ENCODE measurements at places on chromosomes 2 and 18.

DNA sequence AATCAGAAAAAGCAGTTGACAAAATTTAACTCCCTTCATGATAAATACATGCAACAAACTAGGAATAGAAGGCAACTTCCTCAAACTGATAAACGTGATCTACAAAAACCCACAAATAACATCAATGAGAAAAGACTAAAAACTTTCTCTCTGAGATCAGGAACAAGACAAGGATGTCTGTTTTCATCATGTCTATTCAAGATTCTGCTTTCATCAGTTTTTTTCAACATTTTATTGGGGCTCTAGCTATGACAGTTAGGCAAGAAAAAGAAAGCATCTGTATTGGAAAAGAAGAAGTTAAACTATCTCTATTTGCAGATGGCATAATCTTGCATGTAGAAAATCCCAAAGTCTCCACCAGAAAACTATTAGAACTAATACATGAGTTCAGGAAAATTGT is 12.3 kb upstream of the CHST10 start:
- DNase-seq: no peak

DNA sequence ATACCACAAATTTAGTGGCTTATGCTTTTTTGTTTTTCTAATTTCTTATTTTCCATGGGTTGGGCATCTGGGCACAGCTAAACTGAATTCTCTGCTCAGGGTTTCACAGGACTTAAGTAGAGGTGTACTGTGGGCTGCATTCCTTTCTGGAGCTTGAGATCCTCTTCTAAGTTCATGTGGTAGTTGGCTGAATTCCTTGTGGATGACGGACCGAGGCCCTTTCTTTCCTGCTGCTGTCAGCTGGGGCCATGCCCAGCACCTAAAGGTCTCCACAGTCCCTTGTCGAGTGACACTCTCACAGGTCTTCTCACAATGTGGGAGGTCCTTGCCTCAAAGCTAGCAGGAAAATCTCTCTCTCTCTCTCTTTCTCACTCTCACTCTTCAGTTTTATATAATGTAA is 433.5 kb upstream of the LRATD1 start:
- no peak for DNase-seq

DNA sequence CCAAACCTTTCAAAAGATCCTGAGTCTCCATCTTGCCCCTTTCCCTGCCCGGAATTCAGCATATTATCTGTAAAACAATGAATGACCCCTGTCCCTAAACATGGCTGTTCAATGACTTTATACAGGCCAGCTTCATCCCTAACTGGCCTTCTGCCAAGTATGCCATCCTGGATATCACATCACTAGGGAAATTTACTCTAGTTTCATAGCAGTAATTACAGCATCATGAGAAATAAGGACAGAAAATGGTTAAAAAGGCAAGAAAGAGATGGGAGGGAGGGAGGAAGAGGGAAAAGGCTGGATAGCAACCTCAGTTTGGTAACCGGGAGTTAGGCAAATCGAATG is 4.4 kb downstream of the MBOAT2 start:
- no peak for DNase-seq

DNA sequence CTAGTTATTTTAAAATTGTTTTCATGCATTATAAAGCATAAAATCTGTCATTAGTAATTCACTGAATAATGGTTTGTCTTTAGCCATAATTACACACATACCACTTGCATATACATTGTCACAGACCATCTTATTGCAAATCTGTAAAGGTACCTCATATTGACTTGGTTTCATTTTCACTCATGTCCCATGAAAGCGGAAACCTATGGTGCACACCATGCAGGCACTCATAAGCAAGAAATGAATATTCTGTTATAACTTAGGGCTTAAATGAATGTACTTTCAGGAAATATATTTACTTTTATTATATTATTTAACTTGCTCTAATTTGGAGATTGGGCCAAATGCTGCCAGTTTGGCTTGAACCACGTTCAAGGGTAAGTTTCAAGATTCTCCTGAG is 29.2 kb upstream of the STK17B start:
- peak; percentile 93 for DNase-seq

DNA sequence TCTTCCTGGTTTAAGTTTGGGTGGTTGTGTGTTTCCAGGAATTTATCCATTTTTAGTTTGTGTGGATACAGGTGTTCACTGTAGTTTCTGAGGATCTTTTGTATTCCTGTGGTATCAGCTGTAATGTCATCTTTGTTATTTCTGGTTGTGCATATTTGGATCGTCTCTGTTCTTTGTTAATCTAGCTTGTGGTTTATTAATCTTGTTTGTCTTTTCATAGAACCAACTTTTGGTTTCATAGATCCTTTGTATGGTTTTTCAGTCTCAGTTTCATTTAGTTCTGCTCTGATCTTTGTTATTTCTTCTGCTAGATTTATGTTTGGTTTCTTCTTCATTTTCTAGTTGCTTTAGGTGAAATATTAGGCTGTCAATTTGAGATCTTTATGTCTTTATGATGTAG is 202.4 kb upstream of the ZSWIM2 start:
- no peak for DNase-seq

- DNase-seq: no peak
These were observed 36.0 kb downstream of the ANKRD29 start for GRCh38 chr18:23626451-23627279.

GRCh38 chr2:165450156-165450555 is 19.3 kb upstream of the CSRNP3 start:
- DNase-seq: no peak

DNA sequence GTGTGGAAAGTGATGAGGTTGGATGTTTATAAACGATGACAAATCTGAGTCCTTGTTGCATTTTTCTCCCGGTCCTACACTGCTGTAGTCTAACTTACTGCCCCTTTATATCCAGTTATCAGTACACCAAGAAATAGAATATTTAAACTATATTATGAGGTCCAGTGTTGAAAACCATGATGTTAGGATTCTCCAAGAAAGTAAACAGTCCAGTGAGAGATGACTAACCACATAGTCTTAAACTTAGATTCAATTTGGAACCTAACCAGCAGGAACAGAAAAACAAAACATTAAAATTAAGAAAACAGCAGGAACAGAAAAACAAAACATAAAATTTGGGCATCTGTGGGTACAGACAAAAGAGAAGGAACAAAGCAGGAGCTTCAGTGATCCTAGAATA is 143.2 kb downstream of the TPGS2 start:
- DNase-seq: no peak

DNA sequence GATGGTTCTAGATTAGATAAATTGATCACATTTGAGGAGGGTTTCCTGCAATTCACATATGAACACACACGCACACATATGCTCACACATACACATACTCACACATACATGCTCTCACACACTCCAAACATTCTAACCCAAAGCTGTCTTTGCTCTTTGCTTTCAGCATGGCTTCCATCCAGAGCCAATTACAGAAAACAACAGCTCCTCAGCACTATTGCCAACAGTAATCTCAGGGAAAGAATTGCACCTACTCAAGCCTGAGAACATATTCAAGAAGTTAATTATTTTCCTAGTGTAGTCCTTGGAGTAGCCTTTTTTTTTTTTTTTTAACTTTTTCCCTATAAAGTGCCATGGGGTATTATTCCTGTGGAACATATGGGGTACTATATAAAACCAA is 246.9 kb upstream of the PARD3B start:
- no peak for DNase-seq

- DNase-seq: no peak
These were observed 400.3 kb upstream of the PKDCC start for GRCh38 chr2:41647468-41648050.

GRCh38 chr18:69954719-69955480 is 7.2 kb upstream of the CD226 start:
- DNase-seq: peak; percentile 50

DNA sequence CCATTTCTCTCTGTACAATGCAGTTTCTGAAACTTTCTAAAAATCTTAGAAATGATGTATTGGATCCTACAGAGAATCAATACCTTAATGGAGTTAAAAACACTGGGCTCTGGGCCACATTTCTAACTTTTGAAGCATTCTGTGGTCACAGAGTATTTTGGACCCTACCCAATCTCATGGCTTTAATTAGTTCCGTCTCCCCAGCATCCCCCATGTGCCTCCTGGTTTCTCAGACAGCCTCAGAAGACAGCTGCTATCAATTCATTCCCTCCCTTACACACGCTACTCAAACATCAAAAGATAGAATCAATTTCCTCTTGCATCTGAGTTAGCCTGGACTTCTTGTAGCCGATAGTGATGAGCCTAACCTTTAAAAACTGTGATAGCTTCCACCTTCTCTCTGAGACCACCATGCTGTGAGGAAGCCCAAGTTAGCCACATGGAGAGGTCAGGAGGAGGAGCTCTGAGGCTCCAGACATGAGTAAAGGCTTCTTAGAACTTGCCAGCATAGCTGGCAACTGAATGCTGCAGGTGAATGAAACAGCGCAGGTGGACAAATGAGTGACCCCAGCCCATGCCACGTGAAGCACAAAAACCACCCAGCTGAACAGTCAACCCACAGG is 10.4 kb downstream of the ADCY3 start:
- DNase-seq: no peak

DNA sequence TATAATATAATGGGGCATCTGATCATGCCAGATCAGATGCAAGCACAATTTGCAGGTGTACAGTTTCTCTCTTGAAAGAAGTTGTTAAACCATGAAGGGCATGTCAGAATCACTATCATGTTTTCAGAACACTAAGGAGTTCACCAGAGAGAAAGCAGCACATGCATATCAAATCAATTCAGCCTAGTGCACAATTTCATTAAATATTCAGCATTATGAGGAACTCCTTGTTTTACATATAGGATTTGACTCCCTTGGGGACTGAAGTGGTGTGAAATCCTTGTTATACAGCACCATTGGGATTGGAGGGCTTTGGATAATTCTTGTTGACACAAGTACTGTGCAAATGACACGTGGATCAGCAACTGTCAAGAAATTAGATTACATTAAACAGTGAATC is 562.1 kb upstream of the KLHL29 start:
- DNase-seq: no peak

DNA sequence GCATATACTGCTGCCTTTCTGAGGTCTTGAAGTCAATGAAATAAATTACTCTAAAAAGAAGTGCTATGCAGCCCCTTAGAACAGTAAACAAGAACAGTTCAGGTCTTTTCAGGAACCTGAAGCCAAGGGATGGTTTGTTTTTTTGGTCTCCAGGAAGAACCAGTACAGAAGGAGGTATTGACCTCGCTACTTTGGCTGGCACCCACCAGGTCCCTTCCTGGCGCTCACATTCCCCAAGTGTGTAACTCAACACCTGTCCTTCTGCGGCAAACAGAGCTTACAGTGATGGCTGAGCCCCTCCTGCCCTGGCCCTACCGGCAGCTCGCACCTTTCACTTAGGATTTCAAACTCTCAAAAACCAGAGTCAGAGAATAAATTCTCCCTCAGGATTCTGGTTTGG is 51.9 kb downstream of the SETBP1 start:
- no peak for DNase-seq

GRCh38 chr2:180184506-180184905 is 177.4 kb upstream of the CWC22 start:
- DNase-seq: no peak

DNA sequence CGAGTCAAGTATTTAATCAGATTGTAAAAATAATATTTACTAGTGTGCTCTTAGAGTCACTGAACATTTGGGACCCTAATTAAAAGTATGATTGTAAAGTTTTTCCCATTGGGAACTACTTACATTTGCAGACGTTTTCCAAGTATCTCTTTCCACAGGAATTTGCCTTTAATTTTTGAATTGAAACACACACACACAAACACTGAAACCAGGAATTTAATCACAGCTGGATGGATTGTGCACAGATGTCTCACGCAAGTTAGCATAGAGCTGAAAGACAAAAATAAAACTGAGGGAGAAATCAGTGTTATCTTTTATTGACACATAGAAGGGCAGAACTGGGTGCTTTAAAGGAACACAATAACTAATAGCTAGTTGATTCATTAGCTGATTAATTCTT is 230.7 kb downstream of the RND3 start:
- DNase-seq: no peak

DNA sequence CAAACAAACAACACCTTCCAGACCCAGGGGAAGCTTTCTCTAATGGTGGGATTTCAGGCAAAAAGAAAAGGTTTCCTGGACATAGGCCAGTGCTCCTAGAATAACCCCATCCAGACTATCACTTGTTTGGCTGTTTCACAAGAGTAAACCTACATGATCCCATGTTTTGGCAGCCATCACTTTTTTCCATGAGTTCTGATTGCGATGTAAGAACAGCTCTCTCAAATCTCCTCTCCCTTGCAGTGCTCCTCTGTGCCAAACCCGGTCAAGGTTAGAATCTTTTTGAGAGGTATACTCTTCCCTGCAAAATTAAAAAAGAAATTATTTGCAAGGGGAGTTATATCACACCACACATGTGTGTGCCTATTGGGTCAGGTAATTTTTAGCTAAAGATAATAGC is 11.9 kb downstream of the GRP start:
- no peak for DNase-seq

DNA sequence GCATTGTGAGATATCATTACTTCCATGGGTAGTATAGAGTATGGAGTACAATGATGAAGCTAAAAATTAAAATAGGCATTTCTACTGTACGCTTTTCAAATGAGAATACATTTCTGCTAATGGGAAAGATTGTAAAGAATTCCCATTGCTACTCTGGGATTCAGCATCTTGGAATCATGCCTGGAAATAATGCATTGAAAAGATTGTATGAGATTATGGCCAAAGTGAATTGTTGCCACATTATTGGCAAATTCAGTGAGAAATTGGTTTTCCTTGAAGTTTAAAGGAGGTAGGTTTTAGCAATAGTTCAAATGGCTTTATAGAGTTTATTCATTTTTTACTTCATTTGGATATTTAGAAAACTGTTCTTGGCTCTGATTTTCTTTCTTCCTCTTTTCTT is 157.9 kb downstream of the GULP1 start:
- no peak for DNase-seq

- no peak for DNase-seq
These were observed 104.5 kb upstream of the CELF4 start for GRCh38 chr18:37669991-37670534.

DNA sequence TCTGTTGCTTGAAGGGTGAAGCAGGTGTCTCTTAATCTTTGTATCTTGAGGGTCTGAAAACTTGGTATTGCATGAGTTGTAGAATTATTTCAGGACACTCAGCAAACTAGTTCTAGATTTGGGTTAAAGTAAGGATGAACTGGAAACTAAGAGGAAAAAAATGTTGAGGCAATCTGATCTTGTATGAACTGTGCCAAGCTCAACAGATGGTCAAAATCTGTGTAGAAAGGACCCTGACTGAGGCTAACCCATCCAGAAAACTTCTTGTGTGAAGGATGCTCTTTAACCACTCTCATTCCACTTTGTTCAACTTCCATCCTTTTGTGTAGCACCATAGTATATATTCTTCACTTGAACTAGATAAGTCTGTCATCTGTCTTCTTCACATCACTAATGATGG is 861.7 kb downstream of the SLC4A3 start:
- DNase-seq: no peak

DNA sequence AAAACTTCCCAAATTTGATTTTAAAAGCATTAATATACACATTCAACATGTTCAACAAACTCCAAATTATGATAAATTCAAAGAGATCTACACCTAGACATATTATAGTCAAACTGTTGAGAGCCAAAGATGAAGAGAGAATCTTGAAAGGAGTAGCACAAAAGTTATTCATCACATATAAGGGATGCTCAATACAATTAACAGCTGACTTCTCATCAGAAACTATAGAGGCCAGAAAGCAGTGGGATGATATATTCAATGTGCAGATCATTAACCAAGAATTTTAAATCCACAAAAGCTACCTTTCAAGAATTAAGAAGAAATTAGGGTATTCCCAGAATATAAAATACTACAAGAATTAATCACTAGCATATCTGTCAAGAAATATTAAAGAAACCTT is 75.4 kb downstream of the LOXHD1 start:
- DNase-seq: no peak
